ENCODE measurements at places on chromosomes 6 and 20.

DNA sequence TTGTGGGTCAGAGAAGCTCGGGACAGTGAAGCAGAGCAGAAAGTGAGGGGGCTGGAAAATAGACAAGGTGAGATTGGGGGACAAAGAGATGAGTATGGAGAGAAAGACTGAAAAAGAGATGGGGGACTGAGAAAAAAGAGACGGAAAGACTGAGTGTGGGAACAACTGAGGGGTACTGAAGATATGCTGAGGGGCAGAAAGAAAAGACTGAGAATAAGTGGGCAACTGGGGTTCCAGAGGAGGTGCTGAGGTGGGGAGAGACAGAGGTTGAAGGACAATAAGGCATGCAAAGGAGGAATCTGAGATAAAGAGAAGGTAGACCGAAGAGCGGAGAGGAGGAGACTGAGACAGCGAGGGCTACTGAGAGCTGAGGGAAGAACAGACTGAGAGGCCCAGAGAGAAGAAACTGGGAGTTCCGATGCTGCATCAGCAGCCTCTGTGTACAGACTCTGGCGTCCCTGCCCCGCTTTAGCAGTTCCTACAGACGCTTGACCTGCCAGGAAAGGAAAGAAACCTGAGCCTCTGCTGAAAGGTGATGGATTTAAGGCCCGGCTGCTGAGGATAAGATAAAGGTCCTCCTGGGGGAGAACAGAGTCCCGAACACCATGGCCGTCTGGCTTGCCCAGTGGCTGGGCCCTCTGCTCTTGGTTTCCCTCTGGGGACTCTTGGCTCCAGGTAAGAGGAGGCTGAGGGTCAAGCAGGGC is at the start of gene PRSS16:
Gene PRSS16 (plus strand): TSS at position 569 of the 704 bp plus-strand sequence. CDS start 37 bp downstream, at position 606.
- no peak for DNase-seq

- DNase-seq = no peak
Observed at GRCh38 chr6:70221025-70221714, 81.7 kb downstream of the COL9A1 start.

DNA sequence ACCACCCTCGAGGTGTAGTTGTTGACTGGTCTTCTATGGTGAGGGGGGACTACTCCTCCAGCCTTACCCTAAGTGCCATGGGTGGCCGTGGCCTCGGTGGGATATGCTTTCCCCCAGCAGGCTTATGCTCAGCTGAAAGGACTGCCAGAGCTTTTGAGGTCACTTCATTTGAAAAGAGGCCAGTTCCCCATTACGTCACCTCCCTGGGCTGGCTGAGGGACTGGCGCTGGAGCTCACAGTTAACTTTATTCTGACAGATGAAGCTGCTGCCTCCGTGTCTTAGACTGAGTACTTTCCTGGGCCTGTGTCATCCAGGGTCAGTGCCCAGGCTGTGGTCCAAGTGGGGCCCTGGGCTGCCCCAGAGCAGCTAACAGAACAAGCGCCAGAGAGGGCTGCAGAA is 42.8 kb upstream of the PCMTD2 start:
- no peak for DNase-seq

DNA sequence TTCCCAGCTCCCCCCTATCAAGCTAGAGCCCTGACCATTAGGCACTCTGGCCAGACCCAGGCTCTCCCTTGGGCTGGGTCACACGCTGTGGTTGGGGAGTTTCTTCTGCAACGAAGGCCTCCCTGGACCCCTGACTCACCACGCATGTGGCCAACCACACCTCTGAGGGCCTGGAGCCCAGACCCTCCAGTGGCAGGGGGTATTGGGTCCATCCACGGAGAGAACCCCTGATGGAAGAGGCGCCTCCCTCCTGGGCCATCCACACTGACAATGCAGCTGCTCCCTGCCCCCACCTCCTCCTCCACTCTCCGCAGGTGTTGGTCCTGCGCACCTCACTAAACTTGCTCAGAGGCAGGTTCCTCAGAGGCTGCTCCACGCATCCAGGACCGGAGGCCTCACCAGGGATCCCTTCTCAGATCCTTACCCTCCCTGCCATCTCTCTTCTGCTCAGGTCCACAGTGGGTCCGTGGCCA is 125.4 kb downstream of the RNASET2 start:
- no peak for DNase-seq

GRCh38 chr20:4519534-4519933 is 202.2 kb upstream of the PRND start:
- no peak for DNase-seq

DNA sequence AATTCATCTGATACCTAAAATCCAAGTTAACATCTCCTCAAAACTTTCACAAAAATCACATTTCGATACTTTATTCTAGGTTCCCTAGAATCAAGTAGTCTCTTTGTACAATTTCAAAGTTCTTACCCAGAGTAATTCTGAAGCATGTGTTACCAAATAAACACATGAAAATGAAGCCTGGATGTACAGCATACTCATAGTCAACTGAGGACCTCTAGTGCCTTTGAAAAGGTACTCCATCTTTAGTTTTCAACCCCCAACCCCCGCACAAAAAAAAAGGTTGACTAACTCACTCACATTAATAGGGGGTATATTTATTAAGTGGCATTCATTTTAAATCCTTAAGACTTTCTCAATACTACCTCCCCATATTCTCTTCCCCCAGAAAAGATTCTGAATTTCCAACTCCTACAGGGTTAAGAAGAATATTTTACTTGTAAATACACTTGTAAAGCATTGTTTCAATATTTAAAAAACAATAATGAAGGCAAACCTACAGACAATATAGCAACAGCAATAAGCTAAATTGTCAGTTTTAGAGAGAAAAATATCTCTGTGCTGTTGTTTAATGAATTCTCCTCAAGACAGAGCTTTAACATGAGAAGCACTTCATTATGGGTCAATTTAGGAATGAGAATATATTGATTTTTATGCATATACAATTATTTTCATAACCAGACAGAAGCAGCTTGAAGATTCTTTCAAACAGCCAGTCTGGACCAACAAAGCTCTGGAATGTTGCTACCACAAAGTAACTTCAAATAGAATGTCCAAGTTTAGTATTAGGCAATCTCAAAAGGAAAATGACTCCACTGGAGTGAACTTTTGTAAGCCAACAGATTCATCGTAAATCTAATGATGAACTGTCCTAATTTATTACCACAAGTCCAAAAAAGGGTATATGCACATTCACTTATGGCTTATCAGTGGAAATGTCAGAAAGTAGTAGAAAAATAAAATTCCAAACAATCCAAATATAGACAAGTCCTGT is 3.3 kb downstream of the PLN start:
- no peak for DNase-seq

DNA sequence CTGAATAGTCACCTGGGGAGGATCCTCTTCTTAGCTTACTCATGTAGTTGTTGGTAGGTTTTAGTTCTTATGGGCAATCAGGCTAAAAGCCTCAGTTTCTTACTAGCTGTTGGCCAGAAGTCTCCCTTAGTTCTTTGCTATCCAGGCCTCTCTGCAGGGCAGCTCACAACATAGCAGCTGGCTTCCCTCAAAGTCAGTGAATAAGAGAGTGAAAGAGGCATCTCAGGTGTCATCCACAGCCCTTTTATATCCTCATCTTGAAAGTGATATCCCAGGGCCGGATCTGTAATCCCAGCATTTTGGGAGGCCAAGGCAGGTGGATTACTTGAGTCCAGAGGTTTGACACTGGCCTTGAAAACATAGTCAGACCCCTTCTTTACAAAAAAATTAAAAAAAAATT is 42.1 kb upstream of the FOXA2 start:
- DNase-seq = no peak
